ENCODE measurements at places on chromosomes 6 and 20. TPM values are rescaled to one million over a fixed set of nuclear protein-coding genes. Genes with fewer than 3 reads are reported as not detected.

FAM209B gene
- polyA plus RNA-seq, result 0.50 TPM

- DNase-seq, result no peak
Measured at GRCh38 chr6:41120058-41120457, 34.1 kb downstream of the TREML1 start.

GRCh38 chr6:44052419-44053023, 74.7 kb downstream of the MRPL14 start:
- no peak for DNase-seq

DNA sequence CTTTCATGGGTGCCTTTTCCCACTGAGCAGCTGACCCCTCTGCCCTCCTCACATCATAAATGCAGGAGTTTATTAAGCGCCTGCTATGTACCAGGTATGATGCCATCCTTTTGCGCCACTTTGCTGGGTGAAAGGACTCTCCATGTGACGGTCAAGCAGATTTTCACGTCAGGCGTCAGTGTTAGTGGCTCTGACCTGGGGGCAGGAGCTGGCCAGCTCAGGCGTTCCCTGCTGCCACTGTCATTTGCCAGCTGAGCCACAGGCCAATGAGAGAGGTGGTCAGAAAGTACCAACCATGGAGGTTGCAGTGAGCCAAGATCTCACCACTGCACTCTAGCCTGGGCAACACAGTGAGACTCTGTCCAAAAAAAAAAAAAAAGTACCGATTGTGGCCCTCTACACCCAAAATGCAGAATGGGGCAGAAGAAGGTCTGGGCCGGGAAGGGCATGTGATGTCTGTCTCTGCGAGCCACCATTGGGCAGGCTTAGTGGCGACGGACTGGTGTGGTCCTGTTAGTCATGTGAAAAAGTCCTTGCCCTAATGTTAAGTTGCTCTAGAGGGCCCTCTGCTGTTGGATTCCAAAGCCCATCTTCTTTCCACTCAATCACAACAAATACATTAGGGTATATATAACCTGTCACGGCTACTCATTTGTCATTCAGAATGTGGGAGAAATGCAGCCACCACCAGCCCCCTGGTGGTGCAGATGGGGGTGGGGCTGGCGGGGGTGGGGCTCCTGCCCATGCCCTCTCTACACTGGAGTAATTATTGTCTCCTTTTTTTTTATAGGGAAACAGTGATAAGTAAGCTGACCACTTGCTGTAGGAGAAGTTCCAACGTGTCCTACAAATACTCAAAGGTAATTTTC, 18.4 kb upstream of the SLC22A1 start:
- DNase-seq, result no peak

DNA sequence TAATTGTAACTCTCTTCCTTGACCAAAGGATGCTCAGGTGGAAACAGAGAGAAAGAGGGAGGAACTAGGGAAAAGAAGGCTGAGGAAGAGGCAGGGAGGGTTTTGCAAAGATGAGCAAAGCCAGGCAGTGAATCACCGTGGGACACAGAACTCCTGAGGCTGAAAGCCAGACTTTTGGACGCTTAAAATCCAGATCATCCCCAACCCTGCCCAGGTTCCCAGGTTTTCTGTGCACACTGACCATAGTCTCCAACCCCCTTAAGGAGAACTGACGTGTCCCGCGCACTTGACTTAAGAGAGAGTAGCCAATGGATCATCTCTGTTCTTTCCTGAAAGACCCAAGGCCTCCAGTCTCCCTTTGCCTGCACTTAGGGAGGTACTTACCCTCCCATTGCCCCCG, 75.3 kb downstream of the LRFN2 start:
- DNase-seq, result peak; percentile 7

Data from heart left ventricle (tissue), 16 donors.